Fibroblast of skin of left biceps (primary cell): ENCODE measurements at places on chromosomes 2 and 18.
A peak's percentile ranks its signal among the peaks of the same experiment; 100 is the strongest.

- peak; percentile 54 for DNase-seq
Observed at GRCh38 chr2:158539176-158540005, 82.6 kb downstream of the PKP4 start.

DNA sequence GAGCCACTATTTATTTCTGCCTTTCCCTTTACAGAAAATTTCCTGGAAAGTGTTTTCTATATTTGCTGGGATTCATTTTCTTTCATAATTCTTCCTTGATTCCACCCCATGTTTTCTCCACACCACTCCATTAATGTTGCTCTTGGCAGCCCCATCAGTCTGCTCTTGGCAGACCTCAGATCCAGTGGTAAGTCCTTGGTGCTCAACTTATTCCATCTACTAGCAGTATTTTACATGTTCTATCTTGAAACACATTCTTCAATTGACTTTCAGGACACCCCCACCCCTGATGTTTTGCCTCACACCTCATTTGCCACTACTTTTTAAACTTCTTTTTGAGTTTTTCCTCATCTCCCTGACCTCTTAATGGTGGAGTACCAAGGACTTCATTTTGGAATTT lies 65.0 kb downstream of the HNMT start:
- DNase-seq: peak; percentile 9

GRCh38 chr2:104863468-104864279 lies 9.8 kb downstream of the POU3F3 start:
- no peak for DNase-seq

DNA sequence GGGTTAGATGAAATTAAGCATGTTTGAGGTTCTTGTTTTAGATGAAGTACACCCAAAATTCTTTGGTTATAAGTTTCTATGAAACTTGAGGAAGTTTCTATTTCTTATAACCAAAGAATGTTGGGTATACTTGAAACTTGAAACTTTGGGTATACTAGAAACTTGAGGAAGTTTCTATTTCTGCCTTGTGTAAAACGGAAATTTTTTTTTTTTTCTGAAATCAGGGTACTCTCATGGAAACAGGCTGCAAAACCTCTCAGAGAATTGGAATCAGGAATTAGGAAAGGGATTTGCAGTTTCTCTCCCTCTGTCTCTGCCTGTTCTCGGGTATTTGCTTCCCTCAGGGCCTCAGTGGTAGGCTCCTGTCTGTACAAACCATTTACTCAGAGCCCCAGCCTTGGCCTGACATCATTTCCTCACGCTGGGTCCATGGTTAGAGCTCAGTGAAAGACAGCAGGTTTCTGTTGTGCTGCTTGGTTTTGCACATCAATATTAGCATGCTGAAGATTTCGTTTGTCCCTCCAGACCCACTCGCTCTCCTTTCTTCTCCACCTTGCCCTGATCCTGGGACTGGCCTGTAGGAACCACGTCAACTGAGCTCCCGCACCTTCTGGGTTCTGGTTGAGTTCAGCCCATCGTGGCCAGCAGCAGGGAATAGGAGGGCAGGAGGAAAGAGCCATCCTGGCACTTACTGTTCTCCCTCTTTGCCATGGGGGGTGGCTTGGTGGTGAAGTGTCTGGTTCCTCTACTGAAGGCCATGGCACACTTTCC lies 106.4 kb downstream of the POLR1A start:
- peak; percentile 53 for DNase-seq

GRCh38 chr2:861655-862354 lies 88.8 kb upstream of the SNTG2 start:
- DNase-seq: no peak

DNA sequence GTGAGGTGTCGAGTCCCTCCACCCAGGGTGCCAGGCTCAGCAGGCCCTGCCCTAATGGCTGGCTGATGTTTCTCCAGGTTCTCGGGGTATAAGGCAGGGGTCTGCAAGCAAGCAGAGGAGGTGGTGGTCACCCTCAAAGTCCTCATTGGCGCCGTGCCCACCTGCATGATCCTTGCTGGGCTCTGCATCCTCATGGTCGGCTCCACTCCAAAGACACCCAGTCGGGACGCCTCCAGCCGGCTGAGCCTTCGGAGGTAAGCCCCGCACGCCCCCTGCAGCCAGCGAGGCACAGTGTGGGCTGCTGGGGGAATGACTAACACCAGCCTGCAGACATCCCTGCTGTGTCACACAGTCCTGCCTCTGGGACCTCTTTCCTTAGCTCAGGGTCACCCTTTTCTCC lies 14.1 kb downstream of the MFSD2B start:
- no peak for DNase-seq

DNA sequence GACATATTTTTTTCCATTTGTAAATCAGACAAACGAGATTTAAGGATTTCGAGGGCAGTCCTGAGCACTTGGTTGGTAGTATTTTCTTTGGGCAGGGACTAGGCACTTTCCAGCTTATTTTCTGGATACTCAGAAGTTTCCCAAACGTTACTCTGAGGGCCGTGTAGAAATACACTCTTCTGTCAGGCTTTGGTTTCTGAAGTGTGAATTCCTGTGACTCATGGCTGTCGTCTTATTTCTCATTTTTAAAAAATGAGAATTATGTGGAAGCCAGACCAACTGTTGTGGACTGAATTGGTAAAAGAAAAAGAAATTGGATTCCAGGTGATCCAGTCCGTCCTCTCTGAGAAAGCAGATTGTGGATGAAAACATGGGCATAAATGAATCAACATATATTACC lies 658.6 kb upstream of the FANCL start:
- peak; percentile 42 for DNase-seq

DNA sequence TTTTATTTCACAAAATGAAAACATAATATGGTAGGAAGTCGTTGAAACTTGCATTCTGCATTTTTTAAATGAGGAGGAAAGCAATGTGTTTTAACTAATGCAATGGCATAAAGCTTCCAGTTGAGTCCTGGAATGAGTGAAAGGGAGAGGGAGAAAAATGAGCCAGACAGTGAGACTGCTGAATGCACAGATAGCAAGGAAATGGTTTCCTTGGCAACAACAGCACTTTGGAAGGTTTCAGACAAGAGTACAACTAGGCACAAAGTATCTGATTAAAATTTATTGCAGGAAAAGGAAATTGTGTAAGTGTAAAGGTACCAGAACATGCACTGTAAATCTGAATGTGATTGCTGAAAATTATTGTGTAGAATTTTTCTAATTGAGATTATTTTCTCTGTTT lies 320.1 kb upstream of the KYNU start:
- no peak for DNase-seq

DNA sequence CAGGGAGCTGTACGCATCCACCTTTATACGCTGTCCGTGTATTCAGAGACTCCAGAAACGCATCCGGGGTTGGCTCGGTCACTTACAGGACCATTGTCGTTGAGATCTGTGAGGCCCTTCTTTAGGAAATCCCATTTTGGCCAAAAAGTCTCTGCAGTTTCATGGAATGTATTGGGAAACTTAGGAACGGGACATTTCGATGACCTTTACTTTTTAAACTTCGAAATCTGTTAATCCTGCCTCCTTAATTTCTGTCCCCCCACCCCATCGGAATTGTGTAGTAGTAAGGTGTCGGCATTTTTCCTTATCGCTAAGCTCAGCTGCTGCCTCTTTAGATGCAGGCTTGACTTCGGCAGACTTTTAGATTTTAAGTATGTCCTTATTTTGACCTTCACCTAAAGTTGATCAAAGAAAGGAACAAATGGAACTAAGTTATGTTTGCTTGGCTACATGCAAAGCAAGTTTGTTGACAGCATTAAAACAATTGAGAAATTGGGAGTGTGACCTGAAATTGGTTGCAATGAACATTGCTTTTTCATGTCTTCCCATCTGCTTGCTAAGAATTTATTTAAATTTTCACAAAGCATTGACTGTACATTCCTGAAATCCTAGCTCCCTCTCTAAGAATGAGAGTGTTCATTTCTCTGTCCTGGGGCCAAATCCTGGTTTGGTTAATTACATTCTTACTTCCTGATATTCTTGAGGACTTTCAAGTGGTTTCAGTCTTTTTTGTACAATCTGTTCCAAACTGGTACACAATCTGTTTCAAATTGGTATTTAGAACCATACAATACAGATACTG lies 884 bp upstream of the RAPH1 start:
- DNase-seq: no peak

DNA sequence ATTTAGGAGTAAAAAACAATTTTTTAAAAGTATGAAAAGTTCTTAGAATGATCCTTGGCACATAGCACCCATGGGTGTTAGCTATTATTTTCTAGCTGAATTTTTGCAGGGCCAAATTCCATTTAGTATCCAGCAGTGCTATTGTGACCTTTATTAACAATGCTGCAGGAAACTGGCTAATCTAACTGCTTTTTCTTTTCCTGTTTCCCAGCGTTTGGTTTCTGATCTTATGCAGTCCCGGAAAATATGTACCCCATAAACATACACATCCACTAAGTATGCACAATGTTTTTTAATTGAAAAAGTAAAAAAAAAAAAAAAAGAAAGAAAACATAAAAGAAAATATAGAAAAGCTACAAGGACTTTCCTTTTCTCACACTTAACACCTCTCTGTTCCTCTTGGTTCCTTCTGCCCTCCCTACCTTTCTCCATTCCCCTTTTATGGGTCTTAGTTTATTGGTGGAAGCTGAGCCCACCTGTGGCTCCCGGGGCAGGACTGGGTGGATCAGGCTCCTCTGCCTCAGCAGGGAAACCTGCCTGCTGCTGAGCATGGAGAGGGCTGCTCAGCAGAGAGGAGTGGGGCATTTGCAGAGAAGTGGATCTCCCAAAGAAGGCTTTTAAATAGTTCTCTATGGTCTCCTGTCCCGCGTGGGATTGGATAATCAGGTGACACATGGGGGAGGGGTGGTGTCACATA lies 9.3 kb upstream of the SLC16A14 start:
- no peak for DNase-seq

DNA sequence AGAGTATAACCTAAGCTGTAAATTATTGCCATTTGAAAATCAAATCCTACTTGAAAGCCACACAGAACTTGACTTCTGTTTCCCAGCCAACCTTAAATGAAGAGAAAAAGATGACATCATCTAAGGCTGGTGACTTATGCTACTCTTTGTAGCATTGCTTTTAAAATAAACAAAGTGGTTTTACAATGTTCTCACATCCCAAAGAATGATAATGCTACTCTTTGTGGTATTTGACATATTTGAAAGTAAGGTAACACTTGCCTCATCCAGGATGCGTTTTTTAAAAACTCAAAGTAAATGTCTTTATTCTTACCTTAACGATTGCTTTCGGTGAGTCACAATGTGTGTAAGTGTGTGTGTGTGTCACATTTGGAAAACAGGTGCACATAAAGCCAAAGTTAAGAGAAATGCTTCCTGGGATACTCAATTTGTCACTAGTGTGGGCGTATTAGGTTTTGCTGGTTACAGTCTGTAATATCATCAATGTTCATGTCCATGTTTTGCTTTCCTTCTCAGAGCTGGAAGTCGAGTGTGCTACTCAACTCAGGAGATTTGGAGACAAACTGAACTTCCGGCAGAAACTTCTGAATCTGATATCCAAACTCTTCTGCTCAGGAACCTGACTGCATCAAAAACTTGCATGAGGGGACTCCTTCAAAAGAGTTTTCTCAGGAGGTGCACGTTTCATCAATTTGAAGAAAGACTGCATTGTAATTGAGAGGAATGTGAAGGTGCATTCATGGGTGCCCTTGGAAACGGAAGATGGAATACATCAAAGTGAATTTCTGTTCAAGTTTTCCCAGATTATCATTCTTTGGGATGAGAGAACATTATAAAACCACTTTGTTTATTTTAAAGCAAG lies 2.6 kb downstream of the PMAIP1 start:
- no peak for DNase-seq

GRCh38 chr2:27255660-27256059 lies 7.2 kb downstream of the SLC30A3 start:
- peak; percentile 48 for DNase-seq

GRCh38 chr18:78639006-78639950 lies 340.3 kb upstream of the SALL3 start:
- no peak for DNase-seq

GRCh38 chr2:66437109-66437690 lies 2.3 kb downstream of the MEIS1 start:
- no peak for DNase-seq

DNA sequence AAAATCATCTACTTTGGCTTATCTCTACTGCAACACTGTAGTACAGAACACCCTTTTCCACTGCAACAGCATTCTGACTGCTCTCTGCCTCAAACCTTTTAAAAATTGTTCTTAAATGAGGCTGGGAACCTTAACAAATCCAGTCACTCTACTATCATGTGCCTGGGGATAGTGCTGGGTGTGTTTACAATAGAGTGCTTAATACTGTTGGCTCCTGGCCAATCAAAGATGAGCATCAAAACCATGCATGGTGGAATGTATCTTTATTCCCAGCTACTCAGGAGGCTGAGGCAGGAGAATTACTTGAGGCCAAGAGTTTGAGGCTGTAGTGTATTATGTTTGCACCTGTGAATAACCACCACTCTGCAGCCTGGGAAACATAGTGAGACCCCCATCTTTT lies 7.4 kb downstream of the ANKAR start:
- no peak for DNase-seq

- no peak for DNase-seq
Observed at GRCh38 chr2:152336119-152336853, 1.3 kb downstream of the FMNL2 start.

- DNase-seq: peak; percentile 98
Observed at GRCh38 chr2:12819103-12819475, 102.4 kb downstream of the TRIB2 start.

GRCh38 chr2:1518867-1519530 lies 105.7 kb downstream of the TPO start:
- DNase-seq: no peak

DNA sequence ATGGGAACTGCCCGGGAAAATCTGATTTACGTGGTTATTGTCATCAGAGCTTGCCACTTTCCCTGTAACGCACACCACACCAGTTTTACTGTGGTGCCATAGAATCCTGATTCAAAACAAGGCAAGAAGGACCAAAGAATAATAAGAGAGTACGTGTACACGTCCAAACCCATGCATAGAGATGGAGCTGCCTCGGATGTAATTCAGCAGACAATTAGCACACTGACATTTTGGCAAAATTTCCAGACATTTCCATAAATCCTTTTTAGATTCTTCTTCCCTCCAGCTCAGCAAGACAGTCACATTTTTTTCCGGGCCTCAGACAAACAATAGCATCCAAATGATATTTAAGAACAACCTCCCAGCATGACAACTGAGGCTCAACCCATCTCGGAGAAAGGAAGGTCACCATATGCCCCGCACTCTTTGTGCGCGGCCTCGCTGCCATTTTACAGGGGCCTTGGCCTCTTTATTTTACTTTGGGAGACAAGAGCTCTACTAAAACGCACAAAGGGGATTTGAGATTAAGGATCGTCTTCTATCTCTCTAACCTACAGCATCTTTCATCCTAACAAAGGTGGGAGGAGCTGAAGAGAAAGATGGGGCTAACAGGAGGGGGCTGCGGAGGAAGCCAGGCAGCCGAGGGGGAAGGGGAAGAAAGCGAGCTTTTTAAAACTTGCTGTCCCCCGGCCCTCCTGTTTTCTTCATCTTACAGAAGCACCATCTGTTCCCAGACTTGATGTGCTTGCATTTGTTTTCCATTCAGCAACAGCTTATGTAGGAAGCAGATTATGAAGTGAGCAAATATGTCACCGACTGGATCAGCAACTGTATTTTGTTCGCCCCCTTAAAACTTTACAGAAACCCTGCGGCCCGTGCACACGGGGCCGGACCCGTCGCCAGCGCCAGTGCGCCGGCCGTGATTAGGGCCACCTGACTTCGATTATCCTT lies 61.0 kb downstream of the CDCA7 start:
- no peak for DNase-seq

GRCh38 chr2:64359892-64360657 lies 93.9 kb upstream of the LGALSL start:
- DNase-seq: no peak
